Nasal cavity respiratory epithelium epithelial cell of viscerocranial mucosa (primary cell): ENCODE measurements at places on chromosomes 16 and 17. TPM values are rescaled to one million over a fixed set of nuclear protein-coding genes. Genes with fewer than 3 reads are reported as not detected.

Gene TMEM92
- 0.34 and 1.8 TPM in 2 replicates for total RNA-seq

Gene TP53TG3
- not detected in 2 replicates for total RNA-seq

Gene SPOP
- total RNA-seq: 58.8 and 66.5 TPM in 2 replicates

Gene ANKRD40CL
- total RNA-seq: not detected in 2 replicates

Gene FMNL1
- total RNA-seq: 3.4 and 7.3 TPM in 2 replicates

Gene DOC2A
- 0.21 TPM in 1 of 2 replicates, not detected in the other for total RNA-seq

Gene ST6GALNAC2
- total RNA-seq: 76.9 and 114 TPM in 2 replicates

Gene AGRP
- not detected in 2 replicates for total RNA-seq

Gene KRT20
- not detected in 2 replicates for total RNA-seq

Gene DRC3
- total RNA-seq: under 0.01 and 0.14 TPM in 2 replicates

Gene FBXW10
- under 0.01 and 0.14 TPM in 2 replicates for total RNA-seq

Gene NKD1
- under 0.01 and 0.36 TPM in 2 replicates for total RNA-seq

Gene NPIPA5
- 0.21 and 2.1 TPM in 2 replicates for total RNA-seq

Gene MFSD6L
- under 0.01 and 0.07 TPM in 2 replicates for total RNA-seq

Gene BBS2
- total RNA-seq: 57.6 and 62.5 TPM in 2 replicates

Gene MT3
- not detected in 2 replicates for total RNA-seq

Gene KRT39
- 0.28 TPM in 1 of 2 replicates, not detected in the other for total RNA-seq

Gene WDR59
- 12.6 and 21.1 TPM in 2 replicates for total RNA-seq

Gene GLIS2
- total RNA-seq: 0.68 and 3.6 TPM in 2 replicates

Gene MT1A
- not detected in 2 replicates for total RNA-seq
